ENCODE measurements at places on chromosomes 4 and X. TPM values are rescaled to one million over a fixed set of nuclear protein-coding genes. Genes with fewer than 3 reads are reported as not detected.

Gene TBX22
- total RNA-seq: not detected

Gene KLHL13
- 13.6 TPM for total RNA-seq

DNA sequence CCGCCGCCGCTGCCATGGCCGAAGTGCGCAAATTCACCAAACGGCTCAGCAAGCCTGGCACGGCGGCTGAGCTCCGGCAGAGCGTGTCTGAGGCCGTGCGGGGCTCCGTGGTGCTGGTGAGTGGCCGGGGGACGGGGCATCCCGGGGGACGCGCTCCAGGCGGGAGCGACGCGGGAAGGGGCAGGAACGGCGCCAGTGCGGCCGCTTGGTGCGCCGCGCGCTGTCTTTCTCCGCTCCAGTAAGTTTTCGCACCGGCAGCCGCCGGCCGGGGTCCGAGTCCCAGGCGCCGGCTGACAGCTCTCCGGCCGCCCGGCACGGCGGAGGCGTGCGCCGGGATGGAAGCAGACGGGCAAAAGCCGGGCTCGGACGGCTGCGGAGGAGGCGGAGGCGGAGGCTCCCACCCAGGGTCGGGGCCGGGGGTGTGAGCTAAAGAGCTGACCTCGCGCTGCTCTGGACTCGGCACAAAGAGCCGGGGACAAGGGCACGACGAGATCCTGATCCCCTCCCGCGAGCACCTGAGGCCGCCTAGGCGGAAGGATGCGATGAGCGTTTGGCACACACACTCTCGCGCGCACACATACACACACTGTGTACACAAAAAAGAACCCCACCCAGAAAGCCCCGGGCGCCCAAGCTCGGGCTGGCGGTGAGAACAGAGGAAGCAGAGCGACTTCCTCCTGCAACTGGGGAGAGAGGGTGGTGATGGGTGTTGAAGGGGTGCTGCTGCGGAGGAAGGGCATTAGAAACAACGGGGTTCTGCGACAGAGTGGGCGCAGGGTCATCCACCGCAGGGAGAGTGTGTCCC is 545 bp downstream of the DOCK11 start:
- DNase-seq: no peak

Gene ADH1A
- not detected for total RNA-seq

DNA sequence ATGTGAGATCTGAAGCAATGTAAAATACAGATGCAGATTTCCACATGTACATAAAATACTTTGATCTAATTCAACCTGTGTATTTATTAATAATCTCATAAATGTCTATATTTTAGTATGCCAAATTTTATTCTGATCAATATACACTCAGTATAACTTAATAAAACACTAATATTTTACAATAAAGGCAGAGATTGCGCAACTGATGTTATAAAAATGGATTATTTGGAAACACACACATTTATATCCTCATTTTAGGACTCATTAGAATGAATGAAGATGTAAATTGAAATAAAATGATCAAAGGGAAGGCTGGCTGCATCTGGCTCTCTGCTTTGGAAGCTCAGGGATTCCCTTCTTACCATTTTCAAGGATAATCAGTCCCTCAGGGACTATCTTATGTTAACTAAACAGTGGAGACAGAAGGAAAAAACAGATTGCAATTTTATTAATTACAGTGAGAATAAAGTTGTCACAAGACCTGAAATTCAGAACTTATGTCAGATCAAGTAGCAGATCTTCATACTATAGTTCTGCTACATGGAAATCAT is 900.9 kb upstream of the EPHA5 start:
- no peak for DNase-seq

Gene FRAS1
- under 0.01 TPM for total RNA-seq

DNA sequence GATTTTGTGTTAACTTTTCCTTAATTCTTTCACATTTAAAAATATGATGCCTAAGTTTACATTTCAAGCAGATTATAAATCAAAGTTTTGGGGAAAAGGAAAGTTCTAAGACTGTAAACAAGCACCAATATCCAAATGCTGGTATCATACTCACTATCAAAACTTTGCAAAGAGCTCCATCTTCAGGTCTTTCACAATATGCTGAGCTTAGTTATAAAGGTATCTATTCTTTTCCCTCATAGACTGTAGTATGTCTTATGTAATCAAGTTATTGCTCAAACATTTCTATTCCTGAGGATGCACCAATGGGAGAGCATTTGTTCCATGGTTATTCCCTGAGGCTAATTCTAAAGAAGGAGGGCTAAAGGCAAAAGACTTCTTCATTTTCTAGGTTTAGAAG is 207.9 kb upstream of the FAM241A start:
- DNase-seq: peak; percentile 2

GRCh38 chrX:136028383-136028984 is 43.2 kb downstream of the SLC9A6 start:
- DNase-seq: peak; percentile 74

DNA sequence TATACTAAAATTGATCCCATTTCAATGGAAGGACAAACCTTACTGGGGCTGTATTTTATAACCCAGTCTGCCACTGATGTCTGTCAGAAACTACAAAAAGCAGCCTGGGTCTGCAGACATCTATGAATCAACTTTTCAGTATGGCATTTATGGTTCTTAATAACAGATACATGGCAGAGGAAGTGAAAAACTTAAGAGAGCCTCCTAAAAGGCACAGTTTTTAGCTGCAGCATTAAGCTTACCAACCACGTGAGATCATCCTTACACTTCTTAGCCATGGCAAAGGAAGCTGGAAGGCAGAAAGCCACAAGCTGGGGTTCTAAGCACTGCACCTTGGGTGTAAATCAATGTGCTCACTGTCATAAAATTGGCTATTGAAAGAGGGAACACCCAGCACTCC is 16.6 kb upstream of the UGT2B17 start:
- DNase-seq: no peak

DNA sequence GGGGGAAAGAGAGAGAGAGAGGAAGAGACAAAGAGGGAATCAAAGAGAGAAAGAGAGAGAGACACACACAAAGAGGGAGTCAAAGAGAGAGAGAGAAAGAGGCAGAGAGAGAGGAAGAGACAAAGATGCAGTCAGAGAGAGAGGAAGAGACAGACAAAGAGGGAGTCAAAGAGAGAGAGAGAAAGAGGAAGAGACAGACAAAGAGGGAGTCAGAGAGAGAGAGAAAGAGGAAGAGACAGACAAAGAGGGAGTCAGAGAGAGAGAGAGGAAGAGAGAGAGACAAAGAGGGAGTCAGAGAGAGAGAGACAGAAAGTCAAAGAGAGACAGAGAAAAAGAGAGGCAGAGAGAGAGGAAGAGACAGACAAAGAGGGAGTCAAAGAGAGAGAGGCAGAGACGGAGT is 45.5 kb downstream of the MAGEA9 start:
- no peak for DNase-seq

DNA sequence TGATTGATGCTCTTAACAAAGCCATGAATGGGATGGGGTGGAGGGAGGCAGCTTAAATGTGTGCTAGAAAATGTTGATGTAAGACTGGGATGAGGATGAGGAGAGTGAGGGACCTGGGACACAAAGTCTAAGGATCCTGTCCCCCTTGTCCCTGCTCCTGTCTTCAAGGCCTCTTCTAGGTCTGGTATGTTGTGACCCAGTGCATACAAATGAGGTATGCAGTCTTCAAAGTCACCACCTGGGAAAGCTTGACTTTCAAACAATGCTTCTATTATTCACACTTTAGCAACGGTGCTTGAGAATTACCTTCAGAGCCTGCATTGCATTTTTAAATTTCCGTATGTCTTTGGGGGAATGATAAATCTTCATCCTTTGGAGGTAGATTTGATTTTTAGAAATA is 88.4 kb upstream of the SLC34A2 start:
- no peak for DNase-seq

Gene XIAP
- 30.0 TPM for total RNA-seq

DNA sequence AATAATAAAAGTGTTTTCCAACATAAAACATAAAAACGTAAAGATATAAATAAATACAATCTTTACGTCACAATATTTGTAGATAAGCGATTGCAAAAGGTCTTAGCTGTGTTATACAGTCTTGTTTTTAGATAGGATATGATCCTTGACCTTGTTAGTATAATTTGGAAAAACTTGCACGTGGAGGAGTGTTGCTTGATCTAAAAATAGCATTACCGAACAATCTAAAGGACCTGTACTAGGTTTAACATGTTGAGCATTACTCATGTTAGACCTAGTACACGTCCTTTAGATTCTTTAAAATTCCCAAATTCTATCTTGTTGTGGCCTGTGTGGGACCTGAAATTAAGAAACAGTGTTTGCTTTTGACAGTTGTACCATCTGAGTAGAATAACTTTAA is 1.6 kb downstream of the METAP1 start:
- DNase-seq: no peak

Gene PABPC1L2B
- total RNA-seq: not detected

DNA sequence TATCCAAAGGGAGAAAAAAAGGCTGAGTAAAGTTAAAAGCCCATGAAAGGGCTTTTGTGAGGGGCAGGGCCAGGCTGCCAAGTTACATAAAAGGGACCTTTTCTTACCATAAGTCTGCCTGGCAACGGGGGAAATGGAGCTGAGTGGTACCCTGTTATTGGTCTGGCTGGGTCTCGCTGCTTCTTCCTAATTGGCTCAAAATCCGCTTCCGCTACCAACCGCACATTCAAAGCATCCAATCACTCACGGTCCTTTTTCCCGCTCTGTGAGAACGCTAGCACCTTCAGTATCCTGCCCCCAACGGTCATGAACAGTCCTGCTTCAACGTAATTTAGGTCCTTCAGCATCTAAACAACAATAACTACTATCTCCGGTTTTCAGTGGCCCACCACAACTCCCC is 611 bp downstream of the TEX11 start:
- DNase-seq: no peak

GRCh38 chr4:39893693-39894072 is 84.0 kb downstream of the PDS5A start:
- DNase-seq: no peak
